Activated naive CD4-positive, alpha-beta T cell treated with Interleukin-2 at 50 U/mL for 16 hours (primary cell): ENCODE measurements at places on chromosomes 2 and 18.

- no peak for DNase-seq
Observed at GRCh38 chr2:42618972-42619371, 50.5 kb downstream of the MTA3 start.

DNA sequence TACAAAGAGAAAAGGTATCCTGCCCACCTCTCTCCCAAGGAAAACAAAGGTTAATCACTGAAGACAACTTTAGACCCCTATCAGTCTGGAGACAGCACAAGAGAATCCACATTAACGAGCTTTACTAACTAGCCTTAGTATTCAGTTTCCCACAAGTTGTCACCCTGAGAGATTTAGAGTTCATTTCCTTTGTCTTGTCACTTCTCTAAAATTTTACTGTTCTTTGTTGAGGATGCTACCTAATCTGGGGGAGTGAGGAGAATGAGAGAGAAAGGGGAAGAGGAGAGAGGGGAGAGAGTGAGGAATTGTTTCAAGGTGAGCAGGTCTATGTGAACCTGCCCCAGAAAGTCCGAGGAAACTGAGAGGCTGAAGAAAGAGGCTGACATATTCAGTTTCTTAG is 28.4 kb downstream of the C2orf76 start:
- no peak for DNase-seq

DNA sequence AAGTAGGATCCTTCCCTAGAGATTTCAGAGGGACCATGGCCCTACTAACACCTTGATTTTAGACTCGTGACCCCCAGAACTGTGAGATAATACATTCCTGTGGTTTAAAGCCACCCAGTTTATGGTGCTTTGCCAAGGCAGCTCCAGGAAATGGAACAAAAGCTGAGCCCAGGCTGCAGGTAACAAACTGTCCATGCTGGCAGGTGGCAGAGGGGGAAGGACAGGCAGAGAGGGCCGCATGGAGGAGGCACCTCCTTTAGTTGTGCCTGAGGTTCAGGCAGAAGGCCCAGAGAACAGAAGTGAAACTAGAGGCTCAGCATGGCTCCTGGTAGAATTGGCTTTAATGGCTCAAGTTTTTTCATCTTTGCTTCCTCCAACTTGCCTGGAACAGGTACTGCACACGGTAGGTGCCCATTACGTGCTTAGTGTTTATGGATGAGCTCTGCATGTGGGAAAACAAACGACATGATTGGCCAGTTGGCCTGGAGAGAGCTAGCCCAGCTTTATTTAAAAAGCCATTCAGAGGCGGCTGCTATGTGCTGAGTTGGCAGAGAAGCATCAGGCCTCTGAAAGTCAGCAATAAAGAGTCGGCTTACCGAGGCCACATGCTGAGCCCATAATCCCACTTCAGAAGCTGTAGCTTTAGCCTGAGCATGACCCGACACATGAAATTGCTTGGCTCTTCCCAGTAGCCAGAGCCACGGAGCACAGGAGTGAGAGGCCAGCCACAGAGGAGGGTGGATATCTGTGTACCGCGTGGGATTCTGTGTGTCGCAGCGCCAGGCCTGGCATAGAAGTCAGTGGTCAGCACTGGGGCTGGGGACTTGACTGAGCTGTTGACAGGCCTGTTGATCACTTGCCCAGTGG is 36.5 kb downstream of the HS1BP3 start:
- no peak for DNase-seq

- DNase-seq, result no peak
Observed at GRCh38 chr2:192578780-192579179, 384.0 kb upstream of the TMEFF2 start.

GRCh38 chr18:22177327-22177871 is 8.0 kb downstream of the GATA6 start:
- DNase-seq, result no peak

DNA sequence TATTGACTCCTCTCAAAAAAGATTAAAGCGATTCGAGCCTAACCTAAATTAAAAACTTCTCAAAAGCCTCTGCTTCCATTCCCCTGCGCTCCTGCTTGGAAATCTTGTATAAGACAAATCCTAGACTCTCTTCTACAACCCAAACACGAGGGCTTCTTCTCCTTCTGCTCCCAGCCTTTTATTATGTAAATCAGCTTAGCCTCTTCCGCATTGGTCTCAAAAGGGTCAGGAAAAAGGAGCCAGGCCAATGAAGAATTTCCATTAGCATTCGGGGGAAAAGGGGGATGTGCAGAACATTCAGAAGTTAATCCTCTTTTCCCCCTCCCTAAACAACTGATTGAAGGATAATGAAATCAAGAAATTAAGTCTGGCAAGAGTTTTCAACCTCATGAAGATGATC is 107.9 kb downstream of the FAM124B start:
- DNase-seq, result no peak

DNA sequence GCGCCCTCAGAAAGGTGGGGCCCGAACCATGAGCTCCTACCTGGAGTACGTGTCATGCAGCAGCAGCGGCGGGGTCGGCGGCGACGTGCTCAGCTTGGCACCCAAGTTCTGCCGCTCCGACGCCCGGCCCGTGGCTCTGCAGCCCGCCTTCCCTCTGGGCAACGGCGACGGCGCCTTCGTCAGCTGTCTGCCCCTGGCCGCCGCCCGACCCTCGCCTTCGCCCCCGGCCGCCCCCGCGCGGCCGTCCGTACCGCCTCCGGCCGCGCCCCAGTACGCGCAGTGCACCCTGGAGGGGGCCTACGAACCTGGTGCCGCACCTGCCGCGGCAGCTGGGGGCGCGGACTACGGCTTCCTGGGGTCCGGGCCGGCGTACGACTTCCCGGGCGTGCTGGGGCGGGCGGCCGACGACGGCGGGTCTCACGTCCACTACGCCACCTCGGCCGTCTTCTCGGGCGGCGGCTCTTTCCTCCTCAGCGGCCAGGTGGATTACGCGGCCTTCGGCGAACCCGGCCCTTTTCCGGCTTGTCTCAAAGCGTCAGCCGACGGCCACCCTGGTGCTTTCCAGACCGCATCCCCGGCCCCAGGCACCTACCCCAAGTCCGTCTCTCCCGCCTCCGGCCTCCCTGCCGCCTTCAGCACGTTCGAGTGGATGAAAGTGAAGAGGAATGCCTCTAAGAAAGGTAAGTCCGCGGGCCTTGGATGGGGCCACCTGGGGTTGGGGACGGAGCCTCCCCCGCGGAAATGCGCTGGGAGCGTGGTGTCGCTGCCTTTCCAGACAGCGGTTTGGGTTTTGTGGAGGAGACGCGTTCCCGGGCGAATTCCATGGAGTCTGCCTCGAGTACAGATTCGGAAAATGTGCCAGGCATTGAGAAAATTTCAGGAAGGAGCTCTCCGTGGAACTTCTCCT is 559 bp downstream of the HOXD1 start:
- DNase-seq, result peak; percentile 3

- DNase-seq, result no peak
Observed at GRCh38 chr2:175234153-175234552, 52.6 kb upstream of the ATP5MC3 start.

DNA sequence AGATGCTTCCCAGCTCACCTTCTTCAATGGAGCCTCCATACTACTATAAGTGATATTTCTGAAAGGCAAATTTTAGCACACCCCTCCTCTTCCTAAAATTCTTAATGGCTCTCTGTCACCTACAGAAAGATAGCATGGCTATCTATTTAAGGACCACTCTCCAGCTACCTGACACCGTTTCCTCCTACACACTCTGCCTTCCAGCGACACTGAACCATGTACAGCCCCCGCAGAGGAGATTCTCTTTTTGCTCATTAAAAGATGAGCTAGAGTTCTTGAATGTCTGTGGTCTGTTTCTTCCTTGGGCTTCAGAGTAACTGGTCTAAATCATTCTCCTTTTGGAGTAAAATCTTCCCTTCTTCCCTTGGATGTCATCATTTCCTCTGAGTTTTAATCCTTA is 38.4 kb upstream of the GAREM1 start:
- DNase-seq, result no peak

DNA sequence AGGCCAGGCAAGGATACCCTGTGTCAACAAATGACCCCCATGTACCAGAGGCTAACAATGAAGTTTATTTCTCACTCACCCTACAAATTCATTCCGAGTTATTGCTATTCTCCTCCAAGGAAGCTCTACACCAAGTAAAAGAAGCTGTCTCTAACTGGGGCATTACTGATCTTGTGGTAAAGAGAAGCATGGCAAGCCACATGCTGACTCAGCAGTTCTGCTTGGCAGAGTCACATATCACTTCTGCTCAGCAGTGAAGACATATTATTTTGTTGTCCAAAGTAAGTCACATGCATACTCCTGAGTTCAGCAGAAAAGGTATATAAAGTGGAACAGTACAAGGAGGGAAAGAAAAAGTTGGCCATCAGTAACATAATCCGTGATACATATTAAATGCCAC is 315.8 kb downstream of the GULP1 start:
- no peak for DNase-seq

GRCh38 chr2:172381275-172382027 is 45.9 kb upstream of the ITGA6 start:
- DNase-seq, result no peak

GRCh38 chr18:46275370-46275769 is 171.2 kb downstream of the HAUS1 start:
- no peak for DNase-seq

GRCh38 chr18:21702602-21703001 is 2.0 kb downstream of the ABHD3 start:
- DNase-seq, result no peak

GRCh38 chr18:9189491-9189890 is 52.9 kb downstream of the ANKRD12 start:
- DNase-seq, result no peak

- no peak for DNase-seq
Observed at GRCh38 chr2:226466589-226466988, 333.0 kb downstream of the IRS1 start.

GRCh38 chr2:42602876-42603219 is 34.4 kb downstream of the MTA3 start:
- no peak for DNase-seq

DNA sequence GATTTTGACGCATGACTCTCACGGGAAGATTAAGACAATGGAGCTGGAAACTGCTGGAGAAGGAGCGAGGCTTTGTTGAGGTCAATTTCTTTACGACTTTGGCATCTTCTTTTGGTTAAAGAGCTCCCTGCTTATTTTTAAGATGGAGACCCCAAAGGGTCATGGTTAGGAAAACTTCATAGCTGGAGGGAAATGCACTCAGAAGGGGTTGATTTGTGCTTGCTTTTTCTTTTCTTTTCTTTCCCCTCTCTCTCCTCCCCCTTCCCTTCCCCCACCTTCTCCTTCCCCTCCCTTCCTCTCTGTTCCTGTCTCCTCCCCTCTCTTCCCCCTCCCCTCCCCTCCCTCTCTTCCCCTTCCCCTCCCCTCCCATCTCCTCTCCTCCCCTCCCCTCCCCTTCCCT is 79.0 kb downstream of the TNP1 start:
- no peak for DNase-seq

- DNase-seq, result no peak
Observed at GRCh38 chr18:12604445-12605007, 53.4 kb downstream of the SPIRE1 start.

- no peak for DNase-seq
Observed at GRCh38 chr18:9587924-9588323, 26.4 kb downstream of the PPP4R1 start.
